ENCODE measurements at places on chromosomes 7 and 10. TPM values are rescaled to one million over a fixed set of nuclear protein-coding genes. Genes with fewer than 3 reads are reported as not detected.

The PDE6C gene
- total RNA-seq = not detected

GRCh38 chr7:77866370-77866769 is 67.8 kb downstream of the PHTF2 start:
- peaks cover 8% of the 10 kb centered on the region for H3K4me1 ChIP-seq
- H3K4me3 ChIP-seq = no peak overlapping the region
- H3K27ac ChIP-seq = no peak overlapping the region
- no peaks in the 10 kb centered on the region for H3K27me3 ChIP-seq

DNA sequence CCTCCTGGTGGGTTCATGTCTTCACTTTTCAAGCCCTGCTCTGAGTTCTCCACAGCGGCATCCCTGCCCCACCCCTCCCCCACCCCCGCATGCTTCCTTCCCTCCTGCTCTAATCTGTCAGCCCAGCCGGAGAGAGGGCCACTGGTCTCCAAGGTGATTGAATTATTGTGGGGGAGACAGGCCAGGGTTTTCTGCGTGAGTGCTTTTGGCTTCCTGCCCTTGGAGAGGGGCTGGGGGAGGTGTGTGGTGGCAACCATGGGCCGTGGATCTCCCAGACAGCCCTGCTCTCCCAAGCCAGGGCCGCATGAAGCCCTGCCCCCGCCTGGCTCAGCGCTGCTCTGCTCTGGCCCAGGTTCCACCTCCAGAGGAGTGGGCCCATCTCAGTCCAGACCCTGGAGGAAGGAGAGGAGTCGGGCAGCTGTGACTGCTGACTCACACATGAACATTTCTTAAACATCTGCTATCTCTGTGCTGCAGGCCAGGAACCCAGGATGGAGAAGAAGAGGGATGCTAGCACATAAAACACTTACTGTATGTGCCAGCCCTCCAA is 109.9 kb downstream of the ZMIZ1 start:
- peak overlapping the region; percentile 8 for H3K4me3 ChIP-seq
- peak overlapping the region; percentile 94 for H3K27ac ChIP-seq
- H3K36me3 ChIP-seq = peaks cover 31% of the 10 kb centered on the region
- peaks cover 83% of the 10 kb centered on the region for H3K4me1 ChIP-seq
- H3K27me3 ChIP-seq = no peaks in the 10 kb centered on the region

GRCh38 chr10:113025487-113025886 is 75.4 kb downstream of the TCF7L2 start:
- no peak overlapping the region for H3K4me3 ChIP-seq
- no peaks in the 10 kb centered on the region for H3K4me1 ChIP-seq
- H3K27ac ChIP-seq = no peak overlapping the region
- peaks cover 5% of the 10 kb centered on the region for H3K27me3 ChIP-seq
- DNase-seq = no peak

DNA sequence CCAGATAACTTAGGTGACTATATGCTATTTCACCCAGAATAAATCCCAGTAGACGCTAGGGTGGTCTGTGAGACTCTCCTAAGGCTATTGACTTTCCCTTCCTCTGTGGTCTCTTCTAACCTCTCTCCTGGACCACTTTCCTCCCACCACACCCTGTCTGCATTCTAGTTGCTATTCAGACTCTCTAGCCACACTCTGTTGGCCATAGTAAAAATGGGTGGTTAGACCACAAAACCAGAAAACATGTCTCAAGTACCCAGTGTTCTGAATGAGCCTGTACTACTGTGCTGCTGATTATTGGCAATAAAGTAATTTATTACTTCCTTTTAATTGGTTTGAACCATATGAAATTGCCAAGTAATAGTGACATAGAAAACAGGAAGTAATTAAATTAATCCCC is 240.8 kb downstream of the KIF20B start:
- no peaks in the 10 kb centered on the region for H3K36me3 ChIP-seq
- H3K27ac ChIP-seq = no peak overlapping the region
- DNase-seq = no peak
- H3K27me3 ChIP-seq = no peaks in the 10 kb centered on the region
- no peak overlapping the region for H3K4me3 ChIP-seq
